BJ (cell line): ENCODE measurements at places on chromosomes 13 and 19.

- no peak for DNase-seq
Measured at GRCh38 chr19:29271911-29272310, 59.0 kb upstream of the UQCRFS1 start.

- DNase-seq = no peak
Measured at GRCh38 chr19:45468803-45469131, 971 bp downstream of the FOSB start.

DNA sequence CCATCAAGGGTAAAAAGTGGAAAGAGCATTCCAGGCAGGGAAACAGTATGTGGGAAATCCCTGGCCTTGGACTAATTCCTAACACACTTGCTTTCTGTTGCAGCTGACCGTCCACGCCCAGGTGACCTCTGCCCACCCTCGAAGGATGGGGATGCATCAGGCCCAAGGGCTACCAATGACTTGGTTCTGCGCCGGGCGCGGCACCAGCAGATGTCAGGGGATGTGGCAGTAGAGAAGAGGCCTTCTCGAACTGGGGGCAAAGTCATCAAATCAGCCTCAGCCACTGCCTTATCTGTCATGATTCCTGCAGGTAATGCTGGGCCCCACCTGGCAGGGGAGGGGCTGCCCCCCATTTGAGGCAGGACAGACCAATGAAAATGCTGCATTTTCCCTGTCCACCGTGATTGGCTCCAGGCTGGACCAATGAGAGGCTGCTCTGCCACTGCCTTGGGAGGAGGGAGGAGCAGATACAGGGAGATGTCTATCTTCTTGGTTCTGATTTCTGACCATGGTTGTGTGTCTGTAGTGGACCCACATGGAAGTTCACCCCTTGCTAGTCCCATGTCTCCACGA, 12.6 kb downstream of the DNASE2 start:
- no peak for DNase-seq

DNA sequence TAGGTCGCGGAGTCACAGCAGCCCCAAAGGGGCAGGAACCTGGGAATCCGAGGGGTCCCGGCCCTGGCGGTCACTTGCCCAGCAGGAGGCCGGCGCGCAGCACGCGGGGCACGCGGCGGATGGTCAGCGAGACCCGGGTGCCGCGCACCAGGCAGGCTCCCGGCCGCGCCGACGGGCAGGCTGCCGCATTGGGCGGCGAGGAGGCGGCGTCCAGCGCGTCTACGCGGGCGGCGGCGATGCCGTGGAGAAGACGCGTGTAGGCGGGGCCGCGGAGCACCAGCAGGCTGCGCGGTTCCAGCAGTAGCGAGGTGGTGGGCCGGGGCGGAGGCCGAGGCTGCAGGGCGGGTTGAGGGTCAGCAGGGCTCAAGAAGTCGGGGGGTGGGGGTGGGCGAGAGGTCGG, 607 bp upstream of the SYNE4 start:
- no peak for DNase-seq

DNA sequence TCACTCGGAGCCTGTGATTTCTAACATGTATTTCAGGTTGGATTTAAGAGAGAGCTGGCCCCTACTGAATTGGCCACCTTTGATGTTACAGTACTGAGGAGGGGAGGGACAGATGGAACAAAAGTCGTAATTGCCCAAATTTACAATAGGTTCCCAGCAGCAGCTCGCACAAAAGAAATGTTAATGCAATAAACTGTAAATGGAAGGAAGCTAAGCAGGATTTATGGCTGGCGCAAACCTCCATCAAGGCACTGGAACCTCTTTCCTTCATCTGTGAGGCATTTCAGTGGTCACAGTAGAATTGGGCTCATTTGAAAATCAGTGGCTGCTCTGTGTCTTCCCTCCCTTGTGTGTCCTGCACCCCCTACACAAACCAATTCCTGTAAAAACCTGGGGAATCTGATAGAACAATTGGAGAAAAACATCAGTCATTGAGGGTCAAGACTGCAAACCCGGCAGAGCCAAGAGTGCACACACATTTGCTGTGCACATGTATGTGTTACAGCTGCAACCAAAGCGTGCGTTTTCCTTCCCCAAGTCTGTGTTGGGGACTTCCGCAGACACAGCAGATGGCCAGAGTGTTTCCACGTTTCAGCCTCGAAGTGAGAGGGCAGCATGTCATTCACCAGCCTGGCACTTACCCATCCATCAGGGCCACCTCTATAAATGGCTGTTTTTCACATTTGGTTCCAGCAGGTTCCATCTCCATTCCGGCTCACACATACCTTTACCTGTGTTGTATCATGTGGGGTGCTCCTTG, 192.8 kb downstream of the TM9SF2 start:
- no peak for DNase-seq

DNA sequence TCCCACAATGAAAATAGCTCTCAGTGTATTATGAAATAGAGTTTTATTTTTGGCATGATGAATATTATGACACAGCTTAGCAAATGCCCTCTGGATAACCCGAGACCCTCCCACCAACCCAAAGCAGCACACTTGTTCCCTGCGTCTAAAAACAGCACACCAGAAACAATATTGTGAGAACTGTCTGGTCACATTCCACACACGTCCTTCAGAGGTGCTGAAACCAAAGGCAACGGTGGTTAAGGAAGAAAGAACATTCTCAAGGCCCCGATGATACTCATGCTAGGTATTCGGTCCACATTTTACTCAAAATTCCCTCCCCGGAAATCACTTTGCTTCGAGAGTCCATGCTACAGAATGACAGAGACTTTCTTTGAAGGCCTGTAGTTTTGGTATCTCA, 156.7 kb downstream of the SLC7A1 start:
- no peak for DNase-seq

GRCh38 chr13:43544011-43544410, 242.8 kb downstream of the ENOX1 start:
- DNase-seq = no peak

GRCh38 chr19:51242881-51243630, 7.8 kb upstream of the SIGLECL1 start:
- DNase-seq = no peak

DNA sequence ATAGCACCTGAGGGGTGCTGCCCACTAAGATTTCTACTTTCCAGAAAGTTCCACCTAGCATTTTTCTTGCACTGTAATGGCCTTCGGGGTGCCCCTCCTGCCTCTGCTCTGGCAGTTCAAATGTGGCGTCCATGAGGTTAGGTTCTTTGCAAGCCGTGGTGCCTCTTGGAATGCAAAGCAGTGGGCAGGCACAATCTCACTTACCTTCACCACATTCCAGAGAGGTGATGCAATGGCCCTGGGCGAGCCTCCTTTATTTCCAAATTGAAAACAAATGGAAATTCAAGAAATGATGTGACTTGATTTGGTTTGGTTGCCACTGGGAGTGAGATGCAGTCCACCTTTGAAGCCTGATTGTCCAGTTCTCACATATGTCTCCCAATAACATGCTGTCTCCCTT, 46.9 kb downstream of the FGF9 start:
- no peak for DNase-seq

DNA sequence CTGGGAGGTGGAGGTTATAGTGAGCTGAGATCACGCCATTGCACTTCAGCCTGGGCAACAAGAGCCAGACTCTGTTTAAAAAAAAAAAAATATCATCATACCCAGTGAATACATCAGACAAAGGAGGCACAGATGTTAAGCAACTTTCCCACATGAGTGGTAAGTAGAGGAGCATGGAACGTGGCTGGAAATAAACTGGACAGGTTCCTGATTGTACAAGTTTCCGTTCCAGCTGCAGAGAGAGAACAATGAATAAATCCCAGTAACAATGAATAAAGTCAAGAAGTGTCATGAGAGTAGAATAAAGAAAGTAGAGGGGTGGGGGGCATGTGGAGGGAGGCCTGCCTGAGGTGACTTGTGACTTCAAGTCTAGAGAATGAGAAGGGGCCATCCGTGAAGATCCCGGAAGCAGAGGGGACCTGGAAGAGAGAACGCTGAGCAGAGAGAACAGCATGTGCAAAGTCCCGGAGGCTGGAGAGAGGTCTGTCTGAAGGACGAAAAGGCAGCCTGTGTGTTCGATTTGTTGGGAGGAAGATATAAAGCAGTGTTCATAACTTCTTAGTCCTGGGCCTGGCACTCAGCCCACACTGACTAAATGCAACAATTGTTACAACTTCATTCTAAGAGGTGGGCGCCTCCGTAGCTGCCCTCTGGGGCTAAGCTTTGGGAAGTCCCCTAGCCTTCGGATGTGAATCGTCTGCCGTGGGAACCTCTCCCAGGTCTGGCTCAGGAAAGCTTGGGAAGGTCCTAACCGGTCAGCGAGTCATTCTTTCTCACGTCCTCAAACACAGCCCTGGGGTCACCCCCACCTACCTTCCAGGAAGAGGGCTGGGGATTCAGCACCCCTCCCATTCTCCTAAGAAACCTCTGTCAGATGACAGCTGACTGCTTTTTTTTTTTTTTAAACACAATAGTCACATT, 15.3 kb upstream of the ARHGEF18 start:
- DNase-seq = no peak

DNA sequence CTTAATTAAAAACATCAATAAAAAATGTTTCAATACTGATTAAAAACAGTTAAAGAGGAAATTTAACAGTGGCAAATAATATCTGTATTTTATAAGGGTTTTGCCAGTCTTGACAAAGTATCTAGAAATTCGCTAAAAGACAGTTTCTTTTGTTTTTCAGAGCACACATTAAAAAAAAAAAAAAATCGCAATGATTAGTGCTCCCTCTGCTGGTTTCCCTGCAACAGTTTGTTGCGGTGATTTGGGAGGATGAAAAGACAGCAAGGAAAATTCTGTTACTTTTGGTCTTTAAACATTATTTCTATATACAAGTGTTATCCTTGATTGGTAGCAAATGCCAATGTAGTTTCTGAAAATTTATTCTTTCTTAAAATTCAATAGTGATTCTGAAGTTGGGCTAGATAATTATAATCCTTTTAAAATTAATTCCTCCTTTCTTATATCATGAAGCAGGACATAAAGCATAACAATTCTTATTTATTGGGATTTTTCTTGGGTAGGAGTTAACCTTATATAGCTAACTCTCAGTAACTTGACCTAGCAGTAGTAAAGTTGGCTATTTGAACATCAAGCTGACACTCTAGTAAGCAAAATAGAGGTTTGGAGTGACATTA, 23.1 kb upstream of the SPRY2 start:
- no peak for DNase-seq

GRCh38 chr13:24922387-24922744, 158.4 kb downstream of the RNF17 start:
- DNase-seq = no peak

- DNase-seq = no peak
Measured at GRCh38 chr13:101942038-101942437, 459.8 kb downstream of the FGF14 start.

GRCh38 chr13:85879014-85879413, 79.8 kb upstream of the SLITRK6 start:
- no peak for DNase-seq

GRCh38 chr19:42794765-42795164, 29.3 kb upstream of the PSG8 start:
- no peak for DNase-seq

DNA sequence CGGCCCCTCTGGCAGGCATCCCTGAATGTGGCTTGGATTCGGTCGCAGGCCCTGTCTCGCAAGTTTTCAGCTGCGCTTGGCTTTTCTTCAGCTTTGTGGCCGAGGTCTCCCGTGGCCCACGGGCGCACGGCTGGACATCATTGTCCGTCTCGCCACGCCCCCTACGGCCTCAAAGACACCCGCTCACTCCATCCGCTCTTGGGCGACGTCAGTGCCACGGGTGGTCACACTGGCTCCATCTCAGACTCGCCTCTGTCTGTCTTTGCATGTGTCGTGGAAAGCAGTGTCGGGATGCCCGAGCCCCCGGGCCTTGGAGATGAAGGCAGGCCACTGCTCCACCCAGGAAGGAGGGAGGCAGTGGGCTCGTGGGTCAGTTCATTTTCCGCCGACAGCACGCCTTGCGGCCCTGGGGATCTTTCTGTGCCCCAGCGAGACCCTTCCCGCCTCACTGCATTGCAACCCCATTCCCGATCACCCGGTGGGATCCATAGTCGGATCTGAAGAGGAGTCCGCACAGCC, 51.0 kb downstream of the ZNF146 start:
- no peak for DNase-seq

DNA sequence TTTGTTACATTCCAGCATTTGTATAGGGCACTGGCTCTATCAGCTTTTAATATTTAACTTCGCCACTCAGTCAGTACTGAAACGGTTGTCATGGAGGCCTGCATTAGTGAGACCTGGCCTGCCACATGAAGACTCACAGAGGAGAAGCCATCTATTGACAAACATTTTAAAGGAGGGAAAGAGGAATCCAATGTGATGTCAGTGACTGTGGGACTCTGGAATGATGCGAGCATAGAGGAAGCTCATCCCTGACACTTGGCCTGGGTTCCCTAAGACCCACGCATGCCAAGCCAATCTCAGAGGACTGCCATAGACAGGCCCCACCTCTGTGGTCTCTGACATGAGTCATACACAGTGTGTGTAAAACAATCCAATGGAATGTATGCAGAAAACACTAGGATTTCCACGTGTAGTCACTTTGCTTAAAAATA, 7.9 kb upstream of the DPY19L3 start:
- DNase-seq = no peak
